Tibial artery (tissue), 4 donors: ENCODE measurements at places on chromosomes 13 and 19.

DNA sequence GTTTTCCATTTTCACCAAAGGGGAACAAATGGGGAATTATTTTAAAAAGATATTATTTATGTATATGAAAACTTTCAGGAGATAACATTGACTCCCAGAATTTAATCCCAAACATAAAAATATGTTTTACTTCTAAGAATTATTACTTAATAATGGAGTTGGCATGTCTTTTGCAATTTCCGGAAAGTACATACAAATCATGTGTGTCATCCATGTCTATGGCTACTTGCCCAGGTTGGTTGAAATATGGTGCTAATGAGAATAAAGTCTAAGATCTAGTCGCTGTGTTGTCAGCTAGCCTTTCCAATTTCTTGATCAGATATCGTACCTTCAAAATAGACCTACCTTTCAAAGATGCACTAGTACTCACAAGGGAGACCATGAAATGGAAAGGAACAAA is 1003.2 kb upstream of the PCDH20 start:
- H3K36me3 ChIP-seq, result no peaks in the 10 kb centered on the region
- H3K27ac ChIP-seq, result no peak overlapping the region
- no peak for DNase-seq

GRCh38 chr19:51417810-51418157 is 342 bp upstream of the SIGLEC10 start:
- H3K36me3 ChIP-seq, result no peaks in the 10 kb centered on the region
- no peaks in the 10 kb centered on the region for H3K27me3 ChIP-seq
- no peak overlapping the region for H3K27ac ChIP-seq
- DNase-seq, result no peak
- no peaks in the 10 kb centered on the region for H3K4me1 ChIP-seq

DNA sequence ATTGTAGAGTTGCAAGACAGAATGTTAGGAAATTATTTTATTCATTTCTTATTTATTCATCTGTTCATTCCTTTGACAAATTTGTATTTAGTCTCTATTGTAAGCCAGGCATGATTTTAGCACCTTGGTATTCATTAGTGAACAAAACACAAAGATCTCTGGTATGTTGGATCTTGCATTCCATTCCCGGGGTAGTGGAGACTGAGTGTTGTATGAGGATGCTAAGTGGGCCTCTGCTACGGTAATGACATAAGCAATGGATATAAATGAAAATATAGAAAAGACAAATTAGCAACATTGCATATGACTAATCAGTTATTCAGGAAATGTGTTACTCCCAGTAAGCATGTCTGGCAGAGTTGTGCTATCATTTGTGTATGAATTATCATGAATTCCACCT is 449.3 kb downstream of the PCDH17 start:
- H3K27me3 ChIP-seq, result no peaks in the 10 kb centered on the region
- no peaks in the 10 kb centered on the region for H3K4me1 ChIP-seq
- H3K27ac ChIP-seq, result no peak overlapping the region
- H3K36me3 ChIP-seq, result no peaks in the 10 kb centered on the region

GRCh38 chr13:92483894-92484293 is 742.7 kb upstream of the GPC6 start:
- no peaks in the 10 kb centered on the region for H3K36me3 ChIP-seq
- H3K4me3 ChIP-seq, result no peak overlapping the region
- no peak for DNase-seq
- H3K27ac ChIP-seq, result no peak overlapping the region
- H3K4me1 ChIP-seq, result no peaks in the 10 kb centered on the region

DNA sequence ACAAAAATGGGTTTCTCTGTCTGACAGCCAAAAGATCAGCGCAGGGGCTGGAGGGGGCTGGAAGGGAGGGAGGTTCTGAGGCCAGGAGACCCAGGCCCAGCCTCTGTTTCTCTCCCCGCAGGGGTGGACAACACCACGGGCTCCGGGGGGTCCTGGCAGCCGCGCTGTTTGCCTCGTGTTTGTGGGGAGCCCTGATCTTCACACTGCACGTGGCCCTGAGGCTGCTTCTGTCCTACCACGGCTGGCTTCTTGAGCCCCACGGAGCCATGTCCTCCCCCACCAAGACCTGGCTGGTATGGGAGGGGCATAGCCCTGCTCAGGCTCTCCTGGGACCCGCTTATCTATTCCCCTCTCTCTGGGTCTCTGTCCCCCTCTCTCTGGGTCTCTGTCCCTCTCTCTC is 9.6 kb downstream of the CPT1C start:
- no peak overlapping the region for H3K27ac ChIP-seq
- H3K36me3 ChIP-seq, result no peaks in the 10 kb centered on the region
- peaks cover 5% of the 10 kb centered on the region for H3K27me3 ChIP-seq
- no peak for DNase-seq

GRCh38 chr19:32287086-32287485 is 58.3 kb upstream of the ZNF507 start:
- H3K4me1 ChIP-seq, result peaks cover 8% of the 10 kb centered on the region
- no peaks in the 10 kb centered on the region for H3K36me3 ChIP-seq
- no peak for DNase-seq

DNA sequence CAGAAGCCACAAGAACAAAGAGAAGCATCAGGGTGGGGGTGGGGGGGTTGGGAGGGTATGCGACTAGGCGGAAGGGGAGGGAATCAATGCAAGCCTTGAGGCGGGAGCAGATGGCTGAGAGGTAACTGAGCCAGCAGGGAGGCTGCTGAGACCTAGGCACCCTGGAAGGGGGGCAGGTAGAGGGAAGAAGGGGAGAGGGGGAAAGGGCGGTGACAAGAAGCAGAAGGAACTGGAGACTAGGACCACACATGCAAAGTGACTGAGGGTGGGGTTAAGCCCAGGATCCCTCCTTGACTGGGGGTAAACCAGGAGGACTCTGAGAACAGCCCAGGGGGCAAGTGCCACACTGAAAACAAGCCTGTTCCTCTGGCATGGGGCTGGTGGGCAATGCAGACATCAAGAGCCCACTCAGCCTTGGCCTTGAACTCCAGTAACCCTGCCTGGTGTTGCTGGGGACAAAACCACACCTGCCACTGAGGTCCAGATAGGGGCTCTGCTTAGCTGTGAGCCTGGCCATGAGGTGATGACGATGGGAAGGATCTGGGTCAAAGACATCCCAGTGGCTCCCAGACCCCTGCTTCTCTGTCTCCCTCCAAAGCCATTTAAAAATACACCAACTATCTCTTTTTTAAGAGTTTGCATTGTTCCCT is 20.3 kb downstream of the OPA3 start:
- H3K4me3 ChIP-seq, result no peak overlapping the region
- H3K27ac ChIP-seq, result no peak overlapping the region
- H3K4me1 ChIP-seq, result no peaks in the 10 kb centered on the region

DNA sequence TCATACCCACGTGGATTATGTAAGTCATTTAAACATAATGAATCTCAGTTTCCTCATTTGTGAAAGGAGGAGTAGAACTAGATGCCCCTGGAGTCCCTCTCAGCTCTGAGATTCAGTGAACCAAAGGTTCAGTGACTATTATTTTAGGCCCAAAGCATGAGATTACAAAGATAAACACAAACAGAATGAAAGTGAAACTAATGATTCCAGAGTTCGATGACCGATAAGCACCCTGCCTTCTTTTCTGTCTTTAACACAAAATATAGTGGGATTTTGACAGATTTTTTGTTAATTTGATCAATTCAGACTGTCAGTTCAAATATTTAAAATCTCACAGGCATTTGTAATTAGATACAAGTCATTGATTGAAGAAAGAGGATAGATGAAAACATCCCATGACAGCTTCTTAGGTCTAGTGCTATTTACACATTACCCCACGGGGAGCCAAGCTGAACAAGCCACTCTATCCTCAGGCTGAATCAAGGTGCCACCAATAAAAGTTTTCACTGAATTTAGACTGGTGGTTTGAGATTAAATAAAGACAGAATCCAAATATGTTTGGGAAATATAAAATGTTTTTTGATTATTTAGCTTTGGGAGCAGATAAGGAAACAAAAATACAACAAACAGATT is 64.6 kb upstream of the RAP2A start:
- H3K27me3 ChIP-seq, result no peaks in the 10 kb centered on the region
- peak overlapping the region; percentile 33 for H3K4me3 ChIP-seq
- no peak overlapping the region for H3K27ac ChIP-seq
- no peaks in the 10 kb centered on the region for H3K4me1 ChIP-seq
- DNase-seq, result no peak

GRCh38 chr19:36113894-36114720 is 568 bp downstream of the POLR2I start:
- H3K4me3 ChIP-seq, result peak overlapping the region; percentile 83
- H3K27me3 ChIP-seq, result no peaks in the 10 kb centered on the region
- peak overlapping the region; percentile 82 for H3K27ac ChIP-seq
- peak; percentile 32 for DNase-seq

- no peak overlapping the region for H3K4me3 ChIP-seq
- no peaks in the 10 kb centered on the region for H3K36me3 ChIP-seq
Observed at GRCh38 chr19:45101806-45102205, 8.8 kb downstream of the PPP1R37 start.

- H3K4me1 ChIP-seq, result no peaks in the 10 kb centered on the region
- no peak for DNase-seq
- peaks cover 5% of the 10 kb centered on the region for H3K36me3 ChIP-seq
- H3K27ac ChIP-seq, result no peak overlapping the region
- no peaks in the 10 kb centered on the region for H3K27me3 ChIP-seq
Observed at GRCh38 chr19:9966448-9966847, 30.1 kb upstream of the OLFM2 start.

GRCh38 chr19:13841086-13841961 is 35.6 kb upstream of the NANOS3 start:
- no peaks in the 10 kb centered on the region for H3K27me3 ChIP-seq
- H3K4me1 ChIP-seq, result peaks cover 55% of the 10 kb centered on the region
- H3K4me3 ChIP-seq, result peak overlapping the region; percentile 99
- H3K36me3 ChIP-seq, result peaks cover 3% of the 10 kb centered on the region
